NCI-H446 treated with DMSO at 0.1 percent for 48 hours (cell line): ENCODE measurements at places on chromosomes 16 and 17.

GRCh38 chr16:65932350-65933072 is 434.0 kb upstream of the CDH5 start:
- no peak for DNase-seq

DNA sequence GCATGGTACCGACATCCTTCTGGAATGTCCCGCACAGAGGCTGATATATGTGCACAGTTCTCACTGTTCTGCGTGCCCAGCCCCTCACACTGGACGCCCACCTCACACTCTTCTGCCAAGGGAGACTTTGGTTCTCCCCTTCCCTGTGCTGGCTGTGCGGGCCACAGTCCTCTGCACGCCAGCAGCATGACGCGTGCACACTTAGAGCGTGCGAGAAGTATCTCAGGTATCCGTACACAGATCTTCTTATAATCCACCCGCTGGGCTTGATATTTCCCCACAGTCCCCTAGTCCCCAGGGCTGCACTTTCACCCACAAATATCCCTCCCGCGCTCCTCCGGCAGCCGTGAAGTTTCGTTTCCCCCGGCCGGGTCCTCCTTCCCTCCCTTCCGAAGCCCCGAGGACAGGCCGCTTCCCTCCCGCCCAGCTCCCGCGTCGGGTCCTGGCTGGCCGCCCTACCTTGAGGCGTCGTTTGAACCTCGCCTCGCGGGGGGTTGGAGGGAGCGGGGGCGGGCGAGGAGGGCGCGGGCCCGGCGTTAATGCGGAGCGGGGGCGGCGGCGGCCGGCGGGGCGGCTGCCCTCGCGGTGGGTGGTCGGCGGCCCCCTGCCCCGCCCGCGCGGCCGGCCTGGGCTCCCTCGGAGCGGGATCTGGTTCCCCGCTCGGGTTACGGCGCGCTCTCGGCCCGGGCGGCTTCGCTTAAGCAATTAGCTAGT is 5.0 kb upstream of the FOXF1 start:
- no peak for DNase-seq

- no peak for DNase-seq
Observed at GRCh38 chr17:37106049-37106448, 157.3 kb downstream of the AATF start.

GRCh38 chr16:23293016-23293415 is 9.1 kb upstream of the SCNN1B start:
- no peak for DNase-seq

GRCh38 chr17:80008383-80008840 is 27.3 kb downstream of the TBC1D16 start:
- no peak for DNase-seq

DNA sequence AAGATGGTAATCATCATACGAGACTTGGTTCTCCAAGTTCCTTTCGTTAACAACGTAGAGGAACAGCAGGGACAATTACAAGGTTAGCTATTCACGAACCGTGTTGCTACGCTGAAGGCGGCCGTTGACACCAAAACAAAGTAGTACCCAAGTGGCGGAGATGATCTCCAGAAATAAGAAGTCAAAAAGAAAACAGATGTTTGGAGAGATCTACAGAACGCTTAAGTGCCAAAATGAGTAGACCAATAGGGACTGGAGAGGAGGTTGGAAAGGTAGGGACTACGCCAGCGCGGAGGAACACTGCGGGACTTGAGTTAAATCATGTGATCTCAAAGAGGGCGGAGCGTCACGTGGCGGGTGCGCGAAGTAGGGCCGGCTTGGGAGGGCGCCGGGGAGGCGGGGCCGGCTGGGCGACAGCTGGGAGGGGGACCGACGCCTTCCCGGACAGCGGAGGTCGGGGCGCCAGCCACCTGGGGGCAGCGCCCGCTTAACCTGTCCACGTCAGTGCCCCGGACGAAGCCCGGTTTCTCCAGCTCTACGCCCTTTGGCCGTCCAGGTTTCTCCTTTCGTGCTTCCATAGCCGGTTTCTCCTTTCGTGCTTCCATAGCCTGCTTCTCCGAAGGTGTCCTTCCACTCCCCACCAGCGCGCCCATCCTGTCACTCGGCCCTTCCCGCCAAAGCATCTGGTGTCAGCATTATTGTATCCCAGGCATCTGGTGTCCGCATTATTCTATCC is 636 bp upstream of the GABARAP start:
- peak; percentile 88 for DNase-seq

GRCh38 chr17:45318561-45319230 is 1.9 kb upstream of the MAP3K14 start:
- no peak for DNase-seq

DNA sequence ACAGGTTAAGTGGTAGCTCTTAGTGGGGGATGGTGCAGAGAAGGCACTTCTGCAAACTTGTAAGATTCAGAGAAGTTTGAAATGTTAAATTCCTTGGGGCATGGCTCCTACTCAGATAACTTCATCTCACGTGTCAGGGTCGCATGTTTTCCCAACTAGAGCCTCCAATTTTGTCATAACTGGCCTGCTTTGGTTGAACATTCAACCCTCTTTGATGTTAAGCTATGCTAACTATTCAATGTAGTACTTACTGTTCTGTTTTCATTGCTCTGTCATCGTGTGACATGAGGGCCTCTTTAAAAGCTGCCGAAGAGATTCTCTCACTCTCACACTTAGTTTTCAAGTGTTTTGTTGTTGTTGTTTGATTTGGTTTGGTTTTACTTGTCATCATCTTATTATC is 280.8 kb downstream of the CDH11 start:
- DNase-seq = no peak

DNA sequence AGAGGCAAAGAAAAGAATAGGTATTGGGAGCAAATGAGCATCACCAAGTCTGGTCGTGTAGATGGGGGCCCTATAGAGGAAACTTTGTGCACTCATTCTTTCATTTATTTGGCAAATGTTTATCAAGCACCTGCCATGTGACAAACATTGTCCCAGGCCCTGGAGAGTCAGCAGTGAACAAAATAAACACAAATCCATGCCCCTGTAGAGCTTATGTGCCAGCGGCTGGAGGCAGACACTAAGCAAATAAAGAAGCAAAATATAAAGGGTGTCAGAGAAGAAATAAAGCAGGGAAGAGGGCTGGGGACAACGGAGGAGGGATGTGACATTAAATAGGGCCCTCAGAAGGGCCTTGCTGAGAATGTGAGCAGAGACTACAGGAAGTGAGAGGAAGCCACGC is 45.5 kb downstream of the KATNIP start:
- DNase-seq = no peak

GRCh38 chr17:35069311-35069710 is 5.8 kb upstream of the RFFL start:
- no peak for DNase-seq

GRCh38 chr17:10435096-10435495 is 13.3 kb upstream of the MYH8 start:
- no peak for DNase-seq

GRCh38 chr17:81406117-81406953 is 11.1 kb downstream of the BAHCC1 start:
- no peak for DNase-seq

DNA sequence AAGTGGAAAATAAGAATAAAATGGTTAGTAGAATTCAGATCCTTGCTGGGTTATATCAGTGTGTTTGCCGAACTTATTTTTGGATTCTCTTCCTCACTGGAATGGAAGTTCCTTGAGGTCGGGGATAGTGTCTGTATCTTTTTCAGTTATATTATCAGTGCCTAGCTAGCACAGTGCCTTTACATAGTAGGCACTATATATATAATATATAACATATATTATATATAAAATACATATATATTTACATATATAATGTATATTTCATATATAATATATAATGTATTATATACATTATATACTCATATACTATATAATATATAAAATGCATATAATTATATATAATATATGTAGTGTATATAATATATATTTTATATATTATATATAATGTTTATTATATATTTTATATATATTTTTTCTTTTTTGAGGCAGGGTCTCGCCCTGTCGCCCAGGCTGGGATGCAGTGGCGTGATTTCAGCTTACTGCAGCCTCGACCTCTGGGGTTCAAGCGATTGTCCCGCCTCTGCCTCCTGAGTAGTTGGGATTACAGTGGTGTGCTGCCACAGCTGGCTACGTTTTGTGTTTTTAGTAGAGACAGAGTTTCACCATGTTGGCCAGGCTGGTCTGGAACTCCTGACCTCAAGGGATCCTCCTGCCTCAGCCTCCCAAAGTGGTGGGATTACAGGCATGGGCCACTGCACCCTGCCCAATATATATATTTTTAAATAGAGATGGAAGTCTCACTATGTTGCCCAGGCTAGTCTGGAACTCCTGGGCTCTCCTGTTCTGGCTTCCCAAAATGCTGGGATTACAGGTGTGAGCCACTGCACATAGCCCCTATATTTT is 3.2 kb downstream of the NFATC3 start:
- no peak for DNase-seq

DNA sequence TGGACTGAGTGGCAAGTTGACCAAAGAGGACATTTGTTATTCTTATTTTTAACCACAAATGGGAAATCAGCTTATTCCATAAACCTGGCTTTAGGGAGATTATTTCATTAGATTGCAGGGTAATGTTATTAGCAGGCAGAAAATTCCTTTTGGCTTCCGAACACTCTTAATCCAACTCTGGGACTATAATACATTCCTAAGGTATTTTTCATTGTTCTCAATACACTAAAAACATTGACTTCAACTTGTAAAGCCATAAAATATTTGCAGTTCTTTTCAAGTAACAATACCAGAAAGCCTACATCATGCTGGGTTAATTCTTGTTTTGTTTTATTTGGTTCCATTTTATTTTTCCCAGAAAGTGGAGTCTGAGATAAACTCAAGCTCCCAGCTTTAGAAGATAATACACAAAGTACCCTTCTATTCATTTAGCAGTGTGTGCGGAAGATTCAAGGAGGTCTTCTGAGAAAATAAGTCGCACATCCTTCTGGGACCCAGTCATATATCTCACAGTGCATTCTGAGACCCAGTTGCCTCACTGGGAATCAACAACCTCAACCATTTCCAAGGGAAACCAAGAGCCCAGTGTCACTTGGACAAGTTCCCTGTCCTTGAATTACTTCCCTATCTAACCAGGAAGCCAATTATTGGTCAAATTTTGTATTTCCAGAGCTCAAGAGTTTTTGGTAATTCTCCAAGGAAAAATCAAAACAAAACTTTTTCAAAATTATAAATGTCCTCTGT is 389.6 kb upstream of the DYNLRB2 start:
- DNase-seq = no peak

DNA sequence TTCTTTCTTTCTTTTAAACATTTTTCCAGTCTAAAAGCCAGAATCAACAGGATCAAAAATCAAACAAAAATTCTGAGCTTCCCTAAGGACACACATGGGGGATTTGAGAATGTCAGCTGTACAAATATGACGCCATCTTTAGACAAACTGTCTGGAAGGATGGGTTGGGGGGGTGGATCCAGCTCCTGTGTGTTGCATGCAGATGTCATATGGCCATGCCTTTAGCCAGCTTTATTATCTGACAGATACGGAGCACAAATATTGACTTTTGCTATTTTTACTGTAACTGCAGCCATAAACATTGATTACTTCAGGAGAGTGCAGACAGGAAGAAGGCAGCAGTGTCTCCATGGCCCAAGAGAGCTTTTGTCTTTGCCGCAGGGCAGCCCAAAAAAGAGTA is 279.4 kb upstream of the ELAC2 start:
- DNase-seq = no peak

DNA sequence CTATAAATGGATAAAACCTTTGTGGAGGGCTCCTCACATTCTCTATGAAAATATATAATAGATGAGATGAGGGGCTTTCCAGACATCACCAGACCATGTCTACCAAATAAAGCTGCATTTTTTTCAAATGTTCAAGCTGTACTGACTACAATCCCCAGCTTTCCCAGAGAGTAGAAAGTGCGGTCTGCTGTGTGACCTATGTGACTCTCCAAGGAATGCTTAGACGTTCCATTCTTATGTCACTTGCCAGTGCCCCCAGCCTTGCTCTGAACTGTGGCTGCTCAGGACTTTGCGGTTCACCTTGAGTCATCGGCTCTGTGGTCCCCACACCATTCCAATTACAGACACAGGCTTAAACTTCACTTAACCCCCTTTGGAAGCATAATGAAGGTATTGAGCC is 47.8 kb upstream of the SCNN1B start:
- DNase-seq = no peak

GRCh38 chr16:27819356-27819755 is 244.2 kb downstream of the GSG1L start:
- DNase-seq = no peak

- no peak for DNase-seq
Observed at GRCh38 chr16:65576139-65576538, 454.3 kb upstream of the CDH11 start.

GRCh38 chr17:50688245-50688644 is 19.5 kb downstream of the ANKRD40 start:
- DNase-seq = no peak

DNA sequence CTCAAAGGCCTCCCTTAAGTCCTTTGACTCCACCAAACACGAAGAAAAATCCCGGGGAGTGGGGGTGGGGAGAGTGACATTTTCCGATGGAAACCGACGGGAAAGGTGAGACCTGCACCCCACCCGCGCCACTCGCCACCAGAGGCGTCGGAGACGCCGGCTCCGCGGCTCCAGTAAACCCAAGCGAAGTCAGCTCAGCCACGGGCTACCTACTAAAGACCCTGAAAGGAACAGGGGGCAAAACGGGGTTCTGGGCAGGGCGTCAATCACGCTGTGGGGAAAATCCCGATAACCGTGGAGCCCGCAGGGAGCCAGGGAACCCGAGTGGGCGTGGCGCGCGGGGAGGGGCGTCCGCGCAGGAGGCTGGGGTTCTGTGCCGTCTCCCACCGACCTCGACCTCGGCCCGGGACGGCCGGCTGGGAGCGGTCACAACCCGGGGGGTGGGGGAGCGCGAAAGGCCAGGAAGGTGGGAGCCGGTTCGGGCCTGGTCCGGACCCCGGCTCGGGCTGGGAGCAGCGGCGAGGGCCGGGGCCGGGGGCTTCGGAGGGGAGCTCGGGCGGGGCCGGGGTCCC is 565 bp downstream of the WDR45B start:
- no peak for DNase-seq

DNA sequence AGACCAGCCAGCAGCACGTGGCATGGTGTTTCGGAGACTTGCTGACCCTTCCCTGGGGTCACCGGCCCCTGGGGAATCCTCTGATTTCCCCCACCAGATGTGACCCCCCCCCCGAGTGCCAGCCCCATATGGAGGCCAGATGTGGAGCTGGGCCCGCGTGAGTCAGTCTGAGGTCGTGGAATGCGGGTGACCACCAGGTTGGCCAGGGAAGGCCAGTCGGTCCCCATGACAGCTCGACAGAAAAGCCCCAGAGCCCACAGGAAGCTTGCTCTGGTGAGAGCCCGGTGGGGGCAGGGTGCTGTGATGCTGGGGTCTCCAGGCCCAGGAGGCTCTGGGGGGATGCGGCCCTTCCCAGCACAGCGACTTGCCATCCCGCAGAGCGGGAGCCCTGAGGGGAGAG is 209.0 kb downstream of the NTN1 start:
- no peak for DNase-seq

DNA sequence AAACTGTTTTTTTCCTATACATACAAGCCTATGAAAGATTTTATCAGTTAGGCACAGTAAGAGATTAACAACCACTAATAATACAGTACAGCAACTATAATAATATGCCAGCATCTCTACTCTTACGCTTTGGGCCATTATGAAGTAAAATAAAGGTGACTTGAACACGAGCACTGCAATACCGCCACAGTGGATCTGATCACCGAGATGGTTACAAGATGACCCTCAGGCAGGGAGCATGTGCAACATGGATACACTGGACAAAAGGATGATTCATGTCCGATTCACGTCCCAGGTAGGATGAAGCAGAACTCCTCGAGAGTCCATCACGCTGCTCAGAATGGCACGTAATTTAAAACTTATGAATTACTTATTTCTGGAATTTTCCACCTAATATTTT is 10.5 kb downstream of the PELP1 start:
- no peak for DNase-seq
